ENCODE measurements at places on chromosomes 2 and 18. TPM values are rescaled to one million over a fixed set of nuclear protein-coding genes. Genes with fewer than 3 reads are reported as not detected.

The NOP58 gene
- 50.7 TPM for total RNA-seq

The MARCO gene
- total RNA-seq, result not detected

The DLX1 gene
- not detected for total RNA-seq

The LYPD1 gene
- total RNA-seq, result 0.34 TPM

The ASB18 gene
- not detected for total RNA-seq

The E2F6 gene
- total RNA-seq, result 8.2 TPM
